ENCODE measurements at places on chromosomes 3 and 15. TPM values are rescaled to one million over a fixed set of nuclear protein-coding genes. Genes with fewer than 3 reads are reported as not detected.

- DNase-seq: no peak
Observed at GRCh38 chr3:172699031-172699430, 11.8 kb downstream of the NCEH1 start.

GOLGA8R gene
- 1.3 TPM for total RNA-seq

SLC7A14 gene
- 2.2 TPM for total RNA-seq

TYRO3 gene
- 14.5 TPM for total RNA-seq

ALCAM gene
- 86.3 TPM for total RNA-seq
